Stimulated activated CD8-positive, alpha-beta memory T cell treated with anti-CD3 and anti-CD28 coated beads, Interleukin-15, amount 100 ng/mL, for 1 hour (primary cell): ENCODE measurements at places on chromosomes 1 and 21.

DNA sequence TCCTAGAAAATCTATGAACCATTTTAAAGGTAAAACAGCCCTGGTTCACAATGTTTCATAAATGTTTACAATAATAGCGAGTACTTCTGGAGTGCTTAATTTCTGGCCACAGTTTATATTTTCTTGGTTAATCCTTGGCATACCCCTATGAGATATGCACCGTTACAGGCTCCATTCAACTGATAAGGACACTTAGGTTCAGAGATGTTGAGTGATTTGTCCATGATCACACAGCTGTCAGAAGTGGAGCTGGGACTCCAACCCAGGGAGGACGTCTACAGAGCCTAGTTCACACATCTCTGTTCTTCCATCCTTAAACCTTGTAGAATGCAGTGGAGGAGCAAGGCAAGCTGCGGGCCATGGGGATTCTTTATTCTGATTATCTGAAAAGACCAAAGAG lies 48.4 kb upstream of the RUNX1 start:
- no peak for DNase-seq

DNA sequence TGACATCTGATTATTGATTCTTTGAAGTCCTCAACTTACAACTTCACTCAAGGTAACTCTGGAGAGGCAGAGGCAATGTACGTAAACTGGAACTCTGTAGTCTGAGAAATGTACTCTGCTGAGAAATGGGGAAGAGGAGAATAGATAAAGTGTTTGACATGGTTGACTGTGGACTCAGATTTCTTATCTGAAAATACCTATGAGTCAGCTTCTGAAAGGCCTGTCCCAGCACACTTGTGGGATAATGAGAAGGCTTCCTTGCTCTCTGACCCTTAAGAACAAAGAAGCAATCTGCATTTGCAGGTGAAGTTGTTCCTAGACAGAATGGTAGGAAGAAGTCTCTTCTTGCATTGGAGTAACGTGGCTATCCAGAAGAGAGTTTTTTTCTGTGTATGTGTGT lies 1573.5 kb downstream of the BRINP3 start:
- no peak for DNase-seq

GRCh38 chr1:70475023-70475422 lies 64.0 kb downstream of the CTH start:
- DNase-seq: no peak

- DNase-seq: no peak
Measured at GRCh38 chr1:17594690-17595601, 55.4 kb downstream of the ARHGEF10L start.

GRCh38 chr1:85623061-85623471 lies 42.5 kb downstream of the CCN1 start:
- DNase-seq: no peak

GRCh38 chr1:214838351-214838750 lies 235.4 kb downstream of the CENPF start:
- no peak for DNase-seq

GRCh38 chr21:44993321-44994046 lies 53.7 kb downstream of the SLX9 start:
- no peak for DNase-seq

DNA sequence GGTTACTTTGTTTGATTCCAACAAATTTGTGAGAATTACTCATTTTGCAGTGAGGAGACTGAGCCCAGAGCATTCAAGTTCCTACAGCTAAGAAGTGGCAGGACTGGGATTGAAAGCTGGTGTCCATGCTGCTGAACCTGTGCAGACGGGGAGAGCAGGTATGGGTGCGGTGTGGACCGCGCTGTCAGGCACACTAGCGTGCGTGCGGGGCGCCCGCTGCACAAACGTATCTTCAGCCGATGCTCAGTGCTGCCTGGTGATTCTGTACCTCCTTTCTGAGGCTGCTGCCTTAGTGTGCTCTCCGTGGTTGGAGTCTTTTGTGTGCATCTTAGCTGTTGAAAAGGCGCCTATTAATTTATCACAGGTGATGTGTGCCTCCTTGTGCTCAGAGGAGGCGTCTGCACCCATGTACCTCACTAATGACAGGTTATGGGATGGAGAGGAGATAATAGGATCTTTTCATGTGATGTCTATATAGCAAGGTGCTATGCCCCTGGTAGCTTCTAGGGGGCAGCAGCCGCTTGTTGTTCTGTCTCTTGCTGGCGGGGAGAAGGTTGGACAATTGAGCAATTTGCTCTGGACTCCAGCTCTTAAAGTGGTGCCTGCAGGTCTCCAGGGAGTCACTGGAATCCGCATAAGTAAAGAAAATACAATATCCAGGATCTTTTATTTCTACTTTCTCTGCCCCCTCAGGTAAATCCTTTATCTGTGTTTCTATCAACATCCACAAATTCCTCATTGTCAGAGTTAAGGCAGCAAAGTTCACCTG lies 32.5 kb downstream of the PEX14 start:
- no peak for DNase-seq

DNA sequence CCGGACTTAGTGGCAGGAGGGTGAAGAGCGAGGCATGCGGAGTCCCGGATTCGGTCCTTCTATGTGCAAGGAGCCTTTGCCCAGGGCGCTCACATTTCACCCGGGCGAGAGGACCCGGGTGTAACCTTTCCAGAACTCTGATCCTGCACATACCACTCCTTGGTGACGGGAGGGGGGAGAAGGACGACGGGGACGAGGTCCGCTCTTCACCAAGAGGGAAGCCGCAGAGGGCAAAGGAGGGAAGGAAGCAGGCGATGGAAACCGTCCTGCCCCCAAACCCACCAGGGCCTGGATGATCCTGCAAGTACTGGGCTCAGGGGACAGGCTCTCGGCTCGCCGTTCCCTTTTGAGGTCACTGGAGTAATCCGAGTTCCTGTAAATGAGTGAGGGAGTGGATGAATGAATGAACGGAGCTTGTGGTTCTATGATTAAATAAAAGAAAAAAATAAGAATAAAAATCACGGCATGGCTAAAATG lies 993 bp downstream of the SYPL2 start:
- no peak for DNase-seq

DNA sequence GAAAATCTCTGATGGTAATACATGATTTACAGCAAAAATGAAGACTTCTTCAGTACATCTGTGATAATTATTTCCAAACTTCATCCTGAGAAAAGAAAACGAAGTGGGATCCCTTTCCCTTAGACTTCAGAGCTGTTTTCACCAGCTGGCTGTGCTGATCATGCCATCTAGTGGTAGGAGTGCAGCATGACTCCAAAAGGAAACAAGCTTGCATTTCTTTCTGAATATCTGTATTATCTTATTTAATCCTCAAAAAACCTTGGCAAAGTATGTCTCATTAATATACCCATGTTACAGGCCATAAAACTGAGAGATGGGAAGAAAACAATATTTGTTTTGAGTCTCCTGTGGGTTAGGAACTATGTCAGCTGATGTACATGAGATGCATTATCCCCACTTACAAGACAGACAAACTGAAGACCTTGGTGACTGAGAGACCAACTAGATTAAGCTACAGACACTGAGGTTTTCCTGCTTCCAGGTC lies 9.8 kb upstream of the GJA8 start:
- DNase-seq: no peak

DNA sequence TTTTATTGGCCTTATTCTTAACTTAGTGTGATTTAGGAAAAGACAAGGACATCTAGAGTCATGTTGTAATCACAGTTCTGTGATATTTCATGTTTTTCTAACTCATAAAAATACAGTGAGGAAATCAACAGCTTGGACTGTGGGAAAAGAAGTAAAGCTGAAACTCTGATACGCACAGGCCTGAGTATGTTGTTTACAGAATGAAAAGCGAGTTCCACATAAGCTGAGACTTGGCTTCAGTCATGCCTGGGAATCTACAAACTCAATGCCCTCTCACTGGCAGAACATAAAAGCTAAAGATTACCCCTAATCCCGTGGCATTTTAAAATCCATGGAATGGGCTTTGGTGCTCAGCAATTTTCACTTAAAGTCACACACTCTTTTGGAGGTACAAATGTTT lies 23.6 kb upstream of the ATP5PO start:
- no peak for DNase-seq

DNA sequence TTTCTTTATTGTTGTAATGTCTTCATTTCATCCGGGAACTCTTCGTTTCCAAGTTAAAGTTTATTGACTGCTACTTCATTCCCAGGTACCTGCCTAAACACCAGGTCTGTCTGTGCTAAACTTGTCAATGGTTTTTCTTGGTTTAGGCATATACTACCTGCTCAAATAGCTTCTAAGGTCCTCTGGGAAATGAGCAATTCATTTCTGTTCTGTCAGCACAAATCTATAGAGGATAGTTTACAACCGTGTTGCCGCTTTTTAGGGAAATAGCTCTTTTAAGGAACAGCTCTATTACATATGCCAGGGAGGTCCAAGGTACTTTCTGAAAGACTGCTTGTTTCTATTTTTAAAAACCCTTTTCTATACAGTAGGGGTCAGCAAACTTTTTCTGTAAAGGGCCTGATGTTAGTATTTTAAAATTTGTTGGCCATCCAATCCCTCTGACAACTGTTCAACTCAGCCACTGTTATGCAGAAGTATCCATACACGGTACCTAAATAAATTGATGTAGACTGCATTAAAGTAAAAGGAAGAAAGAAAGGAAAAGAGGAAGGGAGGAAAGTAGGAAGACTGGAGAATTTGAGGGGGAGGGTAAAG lies 222.7 kb upstream of the PTBP2 start:
- no peak for DNase-seq

DNA sequence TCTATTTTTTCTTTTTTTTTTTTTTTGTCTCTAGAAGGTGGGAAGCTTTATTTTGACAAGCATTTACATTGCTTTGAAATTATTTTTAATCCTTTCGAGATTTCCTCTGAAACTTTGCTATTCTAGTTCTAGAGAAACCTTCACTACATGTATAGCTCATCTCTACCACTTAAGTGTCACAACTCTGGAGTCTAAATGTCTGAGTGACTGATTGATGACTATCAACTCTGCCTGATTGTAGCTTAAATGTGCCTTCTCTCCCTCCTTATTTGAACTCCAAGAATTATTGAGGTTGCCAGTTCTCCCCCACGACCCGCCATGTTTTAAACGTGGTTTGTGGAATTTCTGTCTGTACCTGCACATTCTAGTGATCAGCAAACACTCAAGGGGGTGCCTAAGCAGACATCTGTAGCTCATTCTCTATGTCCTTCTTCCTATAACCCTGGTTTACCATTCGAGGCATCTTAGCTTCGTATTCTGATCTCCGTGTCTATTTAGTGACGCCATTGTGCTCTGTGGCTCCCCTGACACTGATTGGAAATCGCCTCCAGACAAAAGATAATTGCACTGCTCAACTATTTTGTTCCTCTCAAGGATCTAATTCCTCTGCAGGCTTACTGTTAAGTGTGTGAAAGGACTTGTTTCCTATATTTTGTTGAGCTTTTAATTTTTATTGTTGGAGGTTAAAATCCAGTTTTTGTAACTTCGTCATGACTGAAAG lies 1570.6 kb downstream of the BRINP3 start:
- no peak for DNase-seq

DNA sequence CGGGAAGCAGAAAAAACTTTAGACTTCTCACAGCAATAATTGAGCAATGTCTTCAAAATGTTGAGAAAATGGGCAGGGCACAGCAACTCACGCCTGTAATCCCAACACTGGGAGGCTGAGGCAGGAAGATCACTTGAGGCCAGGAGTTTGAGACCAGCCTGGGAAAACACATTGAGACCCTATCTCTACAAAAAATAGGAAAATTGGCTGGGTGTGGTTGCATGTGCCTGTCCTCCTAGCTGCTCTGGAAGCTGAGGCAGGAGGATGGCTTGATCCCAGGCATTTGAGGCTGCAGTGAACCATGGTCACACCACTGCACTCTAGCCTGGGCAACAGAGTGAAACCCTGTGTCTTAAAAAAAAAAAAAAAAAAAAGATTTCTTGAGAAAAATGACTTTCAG lies 7.8 kb upstream of the ZFP69 start:
- no peak for DNase-seq

GRCh38 chr1:215277532-215277931 lies 195.0 kb downstream of the KCNK2 start:
- DNase-seq: no peak
